ENCODE measurements at places on chromosomes 1 and 21.

GRCh38 chr1:246583448-246584185, 17.4 kb downstream of the CNST start:
- DNase-seq, result no peak

GRCh38 chr1:21691739-21692138, 22.6 kb upstream of the RAP1GAP start:
- DNase-seq, result no peak

- no peak for DNase-seq
Measured at GRCh38 chr1:50095716-50096115, 13.0 kb upstream of the ELAVL4 start.

DNA sequence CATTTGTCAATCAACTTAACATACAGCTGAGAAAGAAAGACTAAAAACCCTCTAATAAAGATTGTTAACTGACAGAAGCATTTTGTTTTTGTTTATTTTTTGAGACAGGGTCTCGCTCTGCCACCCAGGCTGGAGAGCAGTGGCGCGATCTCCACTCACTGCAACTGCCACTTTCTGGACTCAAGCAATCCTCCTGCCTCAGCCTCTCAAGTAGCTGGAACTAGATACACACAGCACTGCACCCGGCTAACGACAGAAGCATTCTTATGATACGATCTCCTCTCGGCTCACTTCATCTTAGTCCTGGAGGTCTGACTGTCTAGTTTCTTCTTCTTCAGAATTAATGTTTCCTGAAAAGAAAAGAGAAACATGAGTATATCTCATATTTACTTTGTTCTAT, 23.5 kb downstream of the RSPH1 start:
- no peak for DNase-seq

DNA sequence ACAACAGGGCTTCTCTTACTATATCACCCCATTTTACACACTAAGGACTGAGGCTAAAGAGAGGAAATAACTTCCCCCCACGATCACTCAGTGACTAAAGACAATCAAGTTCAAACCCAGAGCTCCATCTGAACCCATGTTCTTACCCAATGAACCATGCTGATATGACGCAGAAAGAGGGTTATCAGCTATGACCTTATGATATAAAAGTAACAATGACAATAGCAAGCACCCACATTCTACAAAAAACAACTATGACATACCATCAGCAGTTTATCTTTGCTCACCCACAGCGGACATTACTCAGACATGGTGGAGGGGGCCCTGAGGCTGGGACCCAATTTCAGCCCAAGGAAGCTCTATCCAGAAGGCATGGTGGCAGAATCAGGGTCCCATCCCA, 75.7 kb downstream of the PTPN14 start:
- DNase-seq, result no peak

- no peak for DNase-seq
Measured at GRCh38 chr1:245771511-245772281, 616.9 kb downstream of the KIF26B start.

- DNase-seq, result no peak
Measured at GRCh38 chr1:234758851-234759250, 148.9 kb upstream of the IRF2BP2 start.

- DNase-seq, result no peak
Measured at GRCh38 chr1:175866776-175867175, 123.4 kb upstream of the TNR start.

DNA sequence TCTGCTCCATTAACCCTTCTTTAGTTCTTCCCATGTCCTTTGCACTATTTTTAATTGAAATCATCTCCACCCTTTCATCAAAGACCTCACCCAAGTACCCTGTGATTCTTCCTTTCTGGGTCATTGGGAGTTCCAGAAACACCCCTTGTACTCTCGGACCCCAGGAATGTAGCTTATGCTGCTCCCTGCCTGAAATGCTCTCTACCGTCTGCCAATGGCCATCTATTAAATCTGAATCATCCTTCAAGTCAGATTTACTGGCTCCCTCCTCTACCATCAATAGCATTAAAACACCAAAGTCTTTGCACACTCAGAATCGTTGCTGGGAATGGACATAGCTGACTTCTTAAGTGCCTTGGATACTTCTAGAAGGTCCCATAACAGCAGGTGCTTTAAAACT, 73.2 kb upstream of the GADD45A start:
- DNase-seq, result no peak

GRCh38 chr1:230896779-230897178, 28.5 kb upstream of the C1orf198 start:
- no peak for DNase-seq

- no peak for DNase-seq
Measured at GRCh38 chr1:67832737-67833601, at the start of gene GNG12. GNG12 (minus strand) TSS chr1:67833467; CDS start chr1:67707686, 125,781 bp downstream.

DNA sequence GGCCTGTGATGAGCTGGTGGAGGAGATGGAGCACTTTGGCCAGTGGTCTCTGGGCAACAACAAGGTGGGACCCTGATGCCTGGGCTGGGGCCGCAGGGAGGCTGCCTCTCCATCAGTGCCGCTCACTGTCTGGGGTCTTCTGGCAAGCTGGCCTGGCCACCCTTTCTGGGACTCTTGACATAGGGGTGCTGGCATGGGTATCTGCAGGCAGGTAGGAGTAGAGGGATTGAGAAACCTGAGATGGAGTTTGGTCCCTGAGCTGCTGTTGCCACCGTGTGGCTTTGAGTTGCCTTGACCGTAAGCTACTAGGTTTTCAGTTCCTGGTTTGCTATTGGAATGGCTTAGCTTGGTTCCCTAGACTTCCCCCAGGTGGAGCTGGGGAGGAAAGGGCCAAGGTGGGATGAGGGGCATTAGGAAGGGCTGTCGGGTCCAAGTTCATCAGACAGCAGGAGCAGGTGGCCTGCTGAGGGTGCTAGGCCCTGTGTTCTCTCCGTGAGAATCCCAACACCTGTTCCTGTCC, 13.2 kb upstream of the MFN2 start:
- DNase-seq, result no peak

GRCh38 chr1:154867064-154867825, 2.8 kb downstream of the KCNN3 start:
- no peak for DNase-seq

DNA sequence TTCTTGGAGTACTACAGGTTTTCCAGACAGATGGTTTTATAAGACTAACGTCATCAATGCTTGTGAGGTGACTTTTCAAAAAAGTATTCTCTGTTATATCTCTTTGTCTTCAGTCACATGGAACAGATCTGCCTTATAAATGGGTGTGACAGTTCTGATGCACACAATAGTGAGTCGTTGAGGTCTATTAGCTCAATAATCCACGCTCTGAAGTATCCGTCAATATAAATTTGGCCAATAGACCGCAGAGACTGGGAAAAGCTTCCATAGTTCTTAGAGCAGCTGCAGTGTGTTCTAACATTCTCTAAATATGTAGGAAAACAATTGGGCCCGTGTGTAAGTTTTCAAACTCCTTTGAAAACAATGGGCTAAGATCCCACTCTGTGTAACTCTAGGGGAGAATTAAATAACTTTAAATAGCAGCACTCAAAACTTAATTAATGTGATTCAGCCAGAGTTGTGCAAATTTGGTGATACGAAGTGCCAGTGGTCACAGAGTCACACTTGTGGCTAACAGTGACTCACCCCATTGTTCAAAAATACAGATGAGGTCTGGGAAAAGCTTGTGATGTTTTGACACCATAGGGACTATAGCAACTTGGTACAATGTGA, 316.0 kb downstream of the LMO4 start:
- no peak for DNase-seq

DNA sequence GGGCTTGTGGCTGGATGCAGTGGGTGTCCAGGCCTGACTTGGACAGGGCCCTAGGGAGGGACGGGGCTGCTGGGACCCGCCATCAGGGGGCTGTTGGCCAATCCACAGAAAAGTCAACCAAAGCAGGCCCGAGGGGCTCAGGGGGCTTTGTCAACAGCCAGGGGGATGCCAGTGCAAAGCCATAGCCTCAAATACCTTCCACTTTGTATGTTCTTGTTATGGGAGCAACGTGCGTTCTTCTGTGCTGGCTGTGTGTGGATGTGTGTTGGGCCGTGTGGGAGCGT, 35.4 kb upstream of the ARF1 start:
- DNase-seq, result no peak

GRCh38 chr1:45266151-45266801, 59.9 kb upstream of the ZSWIM5 start:
- no peak for DNase-seq

GRCh38 chr1:225595974-225596551, 56.9 kb downstream of the ENAH start:
- DNase-seq, result no peak

DNA sequence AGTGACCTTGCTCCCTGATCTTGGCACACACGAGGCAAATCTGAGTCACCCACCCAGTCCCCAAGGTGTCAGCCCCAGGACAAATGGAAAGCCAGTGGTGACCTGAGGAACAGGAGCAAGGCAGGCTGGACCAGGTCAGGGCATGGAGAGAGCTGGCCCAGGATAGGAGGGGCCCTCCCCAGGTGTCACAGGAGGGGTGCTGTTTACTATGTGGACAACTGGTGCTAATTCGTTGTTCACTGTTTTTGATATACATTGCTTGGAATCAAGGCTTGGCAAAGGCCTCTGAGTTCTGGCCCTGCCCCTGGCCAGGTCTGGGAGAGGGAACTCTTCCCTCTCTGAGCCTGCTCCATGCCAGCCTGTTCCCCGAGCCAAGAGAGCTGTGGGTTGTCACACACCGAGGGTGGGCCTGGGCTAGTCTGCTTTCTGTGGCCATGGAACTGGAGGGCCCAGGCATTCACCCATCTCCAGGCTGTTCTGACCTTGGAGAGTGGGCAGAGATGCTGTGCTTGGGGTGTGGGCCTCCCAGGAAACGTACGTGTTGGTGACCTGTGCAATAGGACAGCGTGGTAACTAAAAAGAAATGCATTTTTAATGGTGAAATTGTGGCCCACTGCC, 41.8 kb downstream of the CRYAA start:
- no peak for DNase-seq

DNA sequence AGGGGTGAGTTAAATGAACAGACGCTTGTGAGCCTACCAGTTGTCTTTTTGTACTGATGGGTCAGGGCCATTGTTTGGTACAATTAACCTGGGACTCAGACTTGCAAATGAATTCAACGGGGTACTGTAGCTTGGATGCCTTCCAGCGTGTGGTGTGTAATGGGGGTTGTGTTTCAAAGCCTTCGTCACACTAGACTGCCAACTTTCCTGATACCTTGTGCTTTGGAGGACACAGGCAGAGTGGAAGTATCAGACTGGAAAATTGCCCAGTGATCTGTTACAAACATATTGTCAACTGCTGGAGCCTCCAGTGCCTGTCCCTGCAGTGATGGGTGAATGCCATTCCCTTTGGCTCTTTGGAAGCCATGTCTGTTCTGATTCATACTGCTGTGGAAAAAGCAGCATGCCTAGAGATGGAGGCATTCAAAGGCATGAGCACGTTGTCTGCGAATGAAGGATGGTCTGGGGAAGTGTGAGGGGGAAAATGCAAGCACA, 384.5 kb downstream of the LMX1A start:
- no peak for DNase-seq

DNA sequence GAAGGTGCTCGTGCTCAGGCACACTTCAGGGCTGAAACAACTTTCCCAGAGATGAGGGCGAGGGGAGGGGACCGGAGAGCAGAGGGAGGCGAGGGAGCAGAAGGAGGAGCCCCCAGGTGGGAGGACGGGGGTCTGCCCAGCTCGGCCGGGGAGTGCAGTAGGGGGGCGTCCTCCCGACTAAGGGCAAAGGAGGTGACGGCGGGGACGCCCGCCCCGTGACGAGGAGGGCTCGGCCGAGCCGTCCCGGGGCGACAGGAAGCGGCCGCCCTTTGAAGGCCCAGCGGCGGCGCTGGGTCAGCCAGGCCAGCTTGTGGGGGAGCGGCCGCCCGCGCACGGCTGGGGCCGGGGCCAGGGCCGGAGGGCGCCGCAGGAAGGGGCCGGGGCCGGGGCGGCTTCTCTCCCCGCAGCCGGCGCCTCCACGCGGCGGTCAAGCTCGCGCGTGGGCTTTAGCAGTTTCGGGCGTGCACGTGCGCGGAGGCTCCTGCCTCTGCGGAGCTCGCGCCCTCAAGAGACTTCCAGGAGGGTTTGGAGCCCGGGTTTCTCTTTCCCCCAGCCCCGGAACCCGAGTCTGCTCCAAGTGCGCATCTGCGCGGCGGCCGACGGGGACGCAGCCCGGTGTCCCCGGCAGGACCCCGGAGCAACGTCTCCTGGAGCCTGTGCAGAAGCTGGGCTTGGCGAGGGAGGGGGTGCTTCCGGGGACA, 100.8 kb upstream of the SLC45A1 start:
- no peak for DNase-seq

- DNase-seq, result no peak
Measured at GRCh38 chr1:41740630-41741239, 178.0 kb downstream of the HIVEP3 start.

- no peak for DNase-seq
Measured at GRCh38 chr1:30200161-30200560, 523.2 kb downstream of the MATN1 start.

DNA sequence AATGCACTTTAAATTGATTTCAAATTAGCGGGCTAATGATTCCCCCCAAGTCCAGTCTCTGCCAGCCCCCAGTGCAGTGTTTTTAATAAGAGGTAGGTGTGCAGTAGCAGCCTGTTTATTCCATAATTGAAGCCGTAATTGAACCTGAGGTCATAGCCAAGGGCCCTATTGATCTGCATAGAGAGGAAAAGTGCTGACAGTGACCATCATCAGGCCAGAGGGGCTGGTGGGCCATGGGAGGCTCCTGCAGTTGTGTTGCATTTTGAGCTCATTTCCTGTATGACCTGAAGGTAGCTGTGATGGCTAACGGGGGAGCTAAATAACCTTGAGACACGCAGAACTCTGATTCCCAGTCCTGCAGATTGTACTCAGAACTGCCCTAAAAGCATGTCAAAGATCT, 67.5 kb downstream of the DISP3 start:
- no peak for DNase-seq

DNA sequence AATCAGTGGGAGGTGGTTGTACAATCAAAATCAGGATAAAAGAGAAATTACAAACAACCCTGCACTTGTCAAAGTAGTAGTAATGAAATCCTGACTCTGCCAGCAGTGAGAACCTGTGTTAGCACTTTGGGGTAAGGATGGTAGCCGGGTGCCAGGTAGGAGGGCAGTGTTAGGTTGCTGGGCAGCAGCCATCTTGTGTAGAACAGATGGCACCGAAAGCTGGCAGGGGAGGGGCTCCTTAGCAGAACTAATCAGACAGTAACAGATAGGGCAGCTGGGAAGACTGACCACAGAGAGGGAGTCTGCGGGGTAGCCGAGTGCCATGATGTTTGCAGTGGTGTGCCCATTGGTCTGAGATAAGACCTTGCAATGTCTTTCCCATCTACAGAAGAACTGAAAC, 137.3 kb downstream of the SDCCAG8 start:
- DNase-seq, result no peak

- DNase-seq, result no peak
Measured at GRCh38 chr1:30283199-30283962, 440.0 kb downstream of the MATN1 start.

GRCh38 chr1:30286241-30286987, 437.0 kb downstream of the MATN1 start:
- DNase-seq, result no peak

- DNase-seq, result no peak
Measured at GRCh38 chr1:43293896-43294760, 6.7 kb upstream of the TIE1 start.

DNA sequence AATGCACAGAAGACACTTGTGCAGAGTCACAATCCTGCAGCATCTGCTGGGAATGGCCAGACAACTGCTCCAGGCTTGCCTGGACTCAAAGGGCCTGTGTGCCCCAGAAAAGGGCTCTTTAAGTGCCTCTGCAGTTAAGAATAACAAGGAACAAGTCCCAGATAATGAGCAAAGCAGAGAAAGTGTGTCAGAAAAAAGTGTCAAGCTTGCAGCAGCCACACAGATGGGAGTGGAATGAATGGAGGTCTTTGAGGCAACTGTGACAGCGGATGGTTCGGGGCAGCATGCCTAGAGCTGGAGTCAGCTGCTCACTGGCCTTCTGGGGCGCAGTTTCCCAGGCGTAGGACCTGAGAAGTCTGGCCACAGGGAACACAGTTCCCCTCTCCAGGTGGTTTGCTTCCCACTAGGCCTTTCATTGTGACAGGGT, 5.1 kb downstream of the PARP1 start:
- no peak for DNase-seq

Data from stimulated activated CD8-positive, alpha-beta memory T cell treated with anti-CD3 and anti-CD28 coated beads, Interleukin-7, amount 100 ng/mL, for 1 hour (primary cell).